ENCODE measurements at places on chromosomes 5 and 9.

DNA sequence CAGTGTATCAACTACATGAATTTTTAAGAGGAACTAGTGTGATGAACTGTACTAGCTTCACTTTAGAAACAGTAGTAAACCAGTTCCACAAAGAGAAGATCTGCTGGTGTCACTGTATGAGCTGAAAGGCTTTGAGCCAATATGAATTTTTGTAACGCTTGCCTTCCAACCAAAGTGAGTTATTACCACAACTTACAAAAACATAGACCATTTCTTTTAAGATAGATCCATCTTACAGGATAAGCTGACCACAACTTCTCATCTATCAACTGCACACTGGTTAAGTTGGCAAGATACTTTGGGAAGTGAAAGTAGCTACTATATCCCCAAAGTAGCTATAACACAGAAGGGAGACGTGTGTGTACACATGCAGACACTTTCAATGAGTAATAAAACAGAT lies 849.6 kb upstream of the DMAC1 start:
- no peak for DNase-seq

DNA sequence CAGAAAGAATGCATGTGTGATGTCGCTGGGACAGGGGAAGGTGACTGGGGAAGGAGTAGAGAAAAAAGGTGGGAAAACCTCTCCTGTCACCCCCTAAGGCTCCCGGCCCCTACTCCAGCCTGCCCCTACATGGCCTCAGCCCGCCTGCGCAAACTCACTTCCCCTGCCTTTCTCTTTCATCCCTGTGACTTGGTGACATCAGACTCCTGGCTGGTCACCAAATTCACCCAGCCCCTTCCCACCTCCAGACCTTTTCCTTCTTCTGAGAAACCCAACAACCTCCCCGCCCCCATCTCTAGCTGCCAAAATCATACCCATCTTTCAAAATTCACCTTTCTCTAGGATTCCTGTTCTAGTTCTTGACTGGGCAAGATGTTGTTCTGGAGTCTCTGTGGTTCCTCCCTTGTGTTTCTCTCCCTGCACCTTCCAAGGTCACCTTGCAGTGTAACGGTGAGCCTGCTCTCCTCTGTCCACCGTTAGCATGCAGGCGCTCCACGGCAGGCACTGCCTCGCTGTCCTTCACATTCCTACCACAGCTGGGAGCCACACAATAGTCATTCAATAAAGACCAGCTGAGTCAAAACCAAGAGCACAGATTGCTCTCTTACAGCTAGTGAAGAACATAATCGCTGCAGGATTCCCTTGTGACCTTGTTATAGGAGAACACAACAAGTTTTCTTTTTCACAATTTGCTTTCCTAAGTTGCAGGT lies 134.5 kb downstream of the FANCC start:
- no peak for DNase-seq

GRCh38 chr5:176384366-176384930 lies 4.0 kb downstream of the NOP16 start:
- DNase-seq = no peak

DNA sequence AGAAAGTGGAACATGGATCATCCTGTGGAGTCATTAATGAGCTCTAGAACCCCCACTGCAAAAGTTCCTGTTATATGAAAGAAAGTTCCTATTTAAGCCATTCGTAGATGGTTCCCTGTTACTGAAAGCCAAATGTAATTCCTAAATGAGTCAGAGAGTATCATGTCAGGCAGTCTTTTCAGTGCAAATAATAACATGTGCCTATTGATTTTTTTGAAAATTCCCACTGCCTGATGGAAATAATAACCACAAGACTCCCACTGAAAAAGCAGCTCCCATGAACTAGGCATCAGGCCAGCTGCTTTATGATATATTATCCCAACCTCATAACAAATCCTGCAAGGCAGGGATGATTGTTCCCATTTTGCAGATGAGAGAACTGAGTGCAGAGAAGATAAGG lies 217.2 kb downstream of the DAB2IP start:
- peak; percentile 58 for DNase-seq

GRCh38 chr5:173920024-173920753 lies 32.0 kb downstream of the CPEB4 start:
- peak; percentile 16 for DNase-seq

GRCh38 chr5:170748951-170749471 lies 34.5 kb upstream of the GABRP start:
- no peak for DNase-seq

GRCh38 chr5:124858612-124859011 lies 112.2 kb upstream of the ZNF608 start:
- no peak for DNase-seq

- DNase-seq = no peak
These were observed 589 bp downstream of the RIC1 start for GRCh38 chr9:5629312-5630080.

- no peak for DNase-seq
These were observed 309.4 kb downstream of the IRX1 start for GRCh38 chr5:3905031-3905430.

GRCh38 chr5:42648036-42648435 lies 108.6 kb upstream of the CCDC152 start:
- DNase-seq = no peak

DNA sequence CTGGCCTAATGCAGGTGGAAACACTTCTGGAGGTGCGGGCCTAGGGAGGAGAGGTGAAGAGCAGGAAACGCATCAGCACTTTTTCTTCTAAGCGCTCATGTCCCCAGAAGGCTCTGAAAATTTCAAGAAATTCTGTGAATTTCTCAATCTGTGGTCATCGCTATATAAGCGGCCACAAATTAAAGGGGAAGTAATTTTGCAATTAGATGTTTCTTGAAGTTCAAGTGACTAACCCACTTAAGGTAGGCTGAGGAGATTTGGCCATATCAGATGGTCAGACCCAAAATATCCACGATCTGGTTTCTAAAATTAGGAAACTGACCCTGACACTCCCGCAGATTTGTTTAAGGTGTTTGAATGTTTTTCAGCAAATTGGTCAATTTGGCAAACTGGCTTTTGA lies 16.6 kb upstream of the HMGCR start:
- no peak for DNase-seq

GRCh38 chr5:124741711-124742496 lies 4.5 kb downstream of the ZNF608 start:
- DNase-seq = peak; percentile 83

DNA sequence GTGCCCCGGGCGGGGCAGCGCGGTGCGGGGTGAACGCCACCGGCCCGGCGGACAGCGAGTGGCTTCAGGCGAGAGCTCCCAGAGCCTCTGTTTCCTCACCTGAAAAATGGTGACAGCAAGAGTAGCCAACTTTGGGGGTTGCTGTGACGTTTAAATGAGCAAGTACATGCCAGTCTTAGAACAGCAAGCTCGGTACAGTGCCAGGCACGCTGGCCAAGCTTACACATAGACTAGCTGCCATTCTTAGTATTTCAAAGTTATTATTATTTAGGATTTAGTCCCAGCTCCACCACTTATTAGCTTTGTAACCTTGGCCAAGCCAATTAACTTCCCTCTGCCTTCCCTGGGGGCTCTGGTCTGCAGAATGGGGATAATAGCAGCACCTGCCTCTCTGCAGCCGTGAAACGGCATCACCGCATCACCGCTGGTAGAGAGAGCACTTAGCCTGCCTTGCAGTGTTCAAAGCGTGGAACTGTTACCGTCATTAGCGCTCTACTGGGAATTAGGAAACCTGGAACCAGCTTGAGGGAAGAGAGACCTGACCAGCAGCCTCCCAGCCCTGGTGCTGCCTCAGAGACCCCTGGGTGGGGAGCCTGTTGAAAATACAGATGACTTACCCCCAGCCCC lies at the start of gene C9orf50:
TSS of gene C9orf50 (minus strand) at position 433 of the 627 bp plus-strand sequence. CDS start 527 bp downstream, outside the sequence.
- DNase-seq = no peak

DNA sequence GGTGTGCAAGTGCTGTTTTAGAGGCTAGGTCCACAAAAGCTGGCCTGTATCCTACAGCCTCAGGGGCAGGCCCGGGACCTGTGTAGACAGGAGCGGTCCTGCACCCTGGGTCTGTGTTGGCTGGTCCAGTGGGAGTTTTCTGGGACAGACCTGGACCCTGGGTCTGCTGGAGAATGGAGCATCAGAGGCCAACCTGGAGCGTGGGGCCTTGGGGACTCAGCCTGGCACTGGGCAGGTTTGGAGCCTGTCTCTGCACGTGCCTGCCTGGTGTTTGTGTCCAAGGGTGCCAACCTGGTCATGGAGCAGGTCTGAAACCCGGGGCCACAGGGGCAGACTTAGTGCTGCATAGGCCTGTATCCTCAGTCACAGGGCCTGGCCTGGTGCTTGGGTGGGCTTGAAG lies 45.8 kb downstream of the SRFBP1 start:
- no peak for DNase-seq

DNA sequence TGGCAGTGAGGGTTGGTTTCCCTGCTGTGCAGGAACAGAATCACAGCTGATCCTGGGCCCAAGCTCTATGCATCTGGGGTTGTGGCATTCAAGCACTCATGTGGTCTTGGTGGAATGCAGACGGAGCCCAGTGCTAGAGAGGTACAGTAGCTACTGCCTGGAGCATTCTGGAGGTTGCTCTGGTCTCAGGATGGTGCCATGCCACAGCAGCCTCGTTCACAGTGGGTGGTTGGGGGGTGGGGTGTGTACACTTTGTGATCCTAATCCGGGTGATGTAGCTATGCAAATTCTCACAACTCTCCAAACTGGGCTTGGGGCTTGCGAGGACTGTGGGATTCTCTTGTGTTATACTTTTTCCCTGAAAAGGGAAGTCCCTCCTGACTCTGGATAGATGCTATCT lies 45.2 kb downstream of the FGD3 start:
- DNase-seq = no peak

DNA sequence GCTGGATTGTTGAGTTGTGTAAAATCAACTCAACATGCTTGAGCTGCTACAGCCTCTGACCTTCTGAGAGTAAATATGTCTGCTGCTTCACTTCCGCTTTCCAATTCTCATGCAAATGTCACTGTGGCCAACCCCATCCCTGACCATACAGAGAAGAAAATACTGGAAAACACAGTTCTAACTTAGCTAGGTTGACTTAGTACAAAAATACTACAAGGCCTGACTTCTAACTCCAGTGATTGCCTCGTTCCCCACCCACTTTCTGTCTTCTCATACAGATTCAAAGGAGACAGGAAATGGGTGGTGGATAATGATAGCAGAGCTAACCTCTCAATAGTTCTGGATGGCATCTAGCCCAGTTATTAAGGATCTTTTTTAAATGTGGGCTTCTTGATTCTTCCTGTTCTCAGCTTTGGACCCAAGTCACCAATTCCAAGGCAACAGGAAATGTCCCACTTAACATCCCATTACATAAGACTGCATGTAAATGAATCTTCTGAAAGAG lies 226.6 kb upstream of the SLC24A2 start:
- no peak for DNase-seq

- DNase-seq = no peak
These were observed 9.5 kb upstream of the NANS start for GRCh38 chr9:98047002-98047401.

DNA sequence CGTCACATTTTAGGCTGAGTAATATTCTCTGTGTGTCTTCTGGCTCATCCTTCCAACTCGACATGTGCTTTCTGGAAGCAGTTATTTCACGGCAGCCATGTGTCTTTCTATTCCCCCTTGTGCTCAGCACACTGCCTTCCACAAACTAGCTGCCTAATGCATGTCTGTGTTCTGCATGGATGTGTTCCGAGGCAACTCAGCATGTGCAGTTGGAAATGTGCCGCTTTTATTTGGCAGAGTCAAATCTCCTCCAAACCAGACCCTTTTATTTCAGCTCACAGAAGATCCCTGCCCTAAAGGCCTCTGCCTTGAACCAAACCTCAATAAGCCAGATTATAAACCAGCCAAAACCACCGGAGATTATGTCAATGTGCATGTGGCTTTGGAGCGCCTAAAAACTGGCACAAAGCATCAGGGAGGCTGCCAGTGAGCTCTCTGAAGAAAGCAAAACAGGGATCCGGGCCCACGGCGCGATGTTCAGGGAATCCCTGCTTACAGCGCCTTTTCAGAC lies 360.2 kb downstream of the DEPDC1B start:
- no peak for DNase-seq

GRCh38 chr5:157924931-157925729 lies 66.2 kb upstream of the CLINT1 start:
- no peak for DNase-seq

DNA sequence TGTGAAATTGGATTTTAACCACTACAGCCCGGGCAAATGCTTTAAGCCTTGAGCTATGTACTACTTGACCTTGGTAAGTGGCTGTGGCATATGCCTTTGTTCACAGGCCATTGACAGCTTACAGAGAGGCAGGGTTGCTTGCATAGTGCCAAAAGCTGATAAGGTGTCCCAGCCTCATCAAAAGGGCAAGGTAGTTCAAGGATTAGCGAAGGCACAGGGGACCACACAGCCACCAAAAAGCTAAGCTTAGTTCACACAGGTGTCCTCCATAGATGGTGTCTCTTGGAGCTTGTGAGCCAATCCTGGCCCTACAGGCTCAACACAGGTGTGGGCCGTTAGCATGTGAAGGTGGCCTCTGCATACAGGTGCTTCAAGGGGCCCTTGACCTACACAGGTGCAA lies 86.8 kb downstream of the ZNF622 start:
- no peak for DNase-seq

DNA sequence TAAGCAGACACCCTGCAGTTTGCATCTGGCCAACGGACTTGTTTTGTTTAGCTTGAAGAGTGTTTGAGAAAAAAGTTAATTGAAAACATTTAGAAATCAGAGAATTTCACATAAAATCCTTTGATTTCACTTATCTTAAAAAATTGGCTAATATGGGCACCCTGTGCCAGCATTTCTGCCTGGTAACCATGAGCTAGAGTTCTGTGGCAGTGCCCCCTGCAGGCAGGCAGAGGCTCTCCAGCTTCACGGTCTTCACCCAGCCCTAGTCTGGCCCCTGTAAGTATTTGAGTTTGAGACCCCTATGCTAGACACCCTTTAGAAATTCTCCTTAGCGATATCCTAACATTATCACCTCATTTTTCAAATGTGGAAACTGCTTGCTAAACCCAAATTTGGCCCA lies 18.8 kb upstream of the FANCC start:
- DNase-seq = no peak

DNA sequence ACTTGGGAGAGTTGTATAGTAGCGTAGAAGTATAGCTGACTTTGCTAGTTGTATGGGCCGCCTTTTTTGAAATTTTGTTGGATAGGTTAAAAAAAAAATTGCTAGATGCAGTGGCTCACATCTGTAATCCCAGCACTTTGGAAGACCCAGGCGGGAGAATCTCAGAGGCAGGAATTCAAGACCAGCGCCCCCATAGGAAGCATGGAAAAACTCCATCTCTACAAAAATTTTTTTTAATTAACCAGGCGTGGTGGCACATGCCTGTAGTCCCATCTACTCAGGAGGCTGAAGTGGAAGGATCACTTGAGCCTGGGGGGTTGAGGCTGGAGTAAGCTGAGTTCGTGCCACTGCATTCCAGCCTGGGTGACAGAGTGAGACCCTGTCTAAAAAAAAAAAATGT lies 59.2 kb downstream of the SMC5 start:
- DNase-seq = no peak

GRCh38 chr5:39178171-39178570 lies 41.2 kb downstream of the FYB1 start:
- DNase-seq = peak; percentile 65
